ENCODE measurements at places on chromosomes 6 and 20. TPM values are rescaled to one million over a fixed set of nuclear protein-coding genes. Genes with fewer than 3 reads are reported as not detected.
A peak's percentile ranks its signal among the peaks of the same experiment; 100 is the strongest.

DNA sequence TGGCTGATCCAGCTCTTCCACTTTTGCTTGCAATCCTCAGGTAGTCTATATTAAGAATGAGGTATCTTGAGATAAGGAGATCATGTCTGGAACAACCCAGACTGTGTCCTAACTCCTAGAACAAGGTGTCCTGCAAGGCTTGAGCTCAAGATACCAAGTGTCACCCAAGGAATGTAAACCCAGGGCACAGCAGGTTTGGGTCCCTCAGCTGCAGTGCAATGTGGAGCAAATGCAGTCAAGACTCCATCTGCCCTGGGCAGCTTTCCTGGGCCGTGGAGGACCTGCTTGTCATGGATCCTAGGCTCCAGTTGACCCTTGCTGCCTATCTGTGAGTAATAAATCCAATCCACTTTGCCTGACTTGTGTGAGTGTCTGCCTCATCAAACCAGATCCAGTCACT, 166.1 kb downstream of the OTOR start:
- no peak for DNase-seq
- H3K4me1 ChIP-seq, result no peaks in the 10 kb centered on the region
- no peaks in the 10 kb centered on the region for H3K27me3 ChIP-seq

Gene NT5E
- total RNA-seq, result 11.8 TPM

- no peaks in the 10 kb centered on the region for H3K27me3 ChIP-seq
- no peak overlapping the region for H3K27ac ChIP-seq
- H3K4me1 ChIP-seq, result peaks cover 7% of the 10 kb centered on the region
These were observed 32.2 kb upstream of the TULP1 start for GRCh38 chr6:35544769-35545361.

- H3K27me3 ChIP-seq, result no peaks in the 10 kb centered on the region
- no peak overlapping the region for H3K27ac ChIP-seq
- H3K4me3 ChIP-seq, result no peak overlapping the region
- no peaks in the 10 kb centered on the region for H3K36me3 ChIP-seq
- no peaks in the 10 kb centered on the region for H3K4me1 ChIP-seq
These were observed 353.1 kb downstream of the LAMA2 start for GRCh38 chr6:129236001-129236517.

Gene GABRR1
- not detected for total RNA-seq

- no peaks in the 10 kb centered on the region for H3K27me3 ChIP-seq
- no peak overlapping the region for H3K4me3 ChIP-seq
- DNase-seq, result no peak
- H3K4me1 ChIP-seq, result peaks cover 55% of the 10 kb centered on the region
These were observed 27.7 kb downstream of the CDS2 start for GRCh38 chr20:5154543-5154925.

Gene SLC52A3
- 3.2 TPM for total RNA-seq

DNA sequence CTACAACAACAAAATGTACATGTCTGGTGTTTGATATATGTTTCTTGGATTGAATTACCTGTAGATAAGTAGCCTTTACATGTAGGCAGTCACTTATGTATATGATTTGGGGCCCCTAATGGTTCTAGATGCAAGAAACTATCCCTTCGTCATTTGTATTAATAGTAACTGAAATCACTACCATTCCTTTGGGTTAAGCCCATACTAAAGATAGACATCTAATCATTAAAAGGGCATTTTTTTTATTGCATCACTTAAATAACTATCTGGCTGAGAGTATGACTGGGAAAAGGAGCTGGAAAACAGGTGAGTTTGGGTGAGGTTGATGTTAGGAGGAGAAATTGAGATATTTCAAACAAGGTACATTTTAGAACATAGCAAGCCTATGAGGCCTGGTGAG, 213.5 kb upstream of the PLN start:
- no peaks in the 10 kb centered on the region for H3K27me3 ChIP-seq
- H3K4me3 ChIP-seq, result no peak overlapping the region
- DNase-seq, result no peak
- no peaks in the 10 kb centered on the region for H3K4me1 ChIP-seq

Gene CRISP2
- total RNA-seq, result not detected

GRCh38 chr6:2976571-2977085, 5.3 kb upstream of the SERPINB6 start:
- no peaks in the 10 kb centered on the region for H3K36me3 ChIP-seq
- no peaks in the 10 kb centered on the region for H3K27me3 ChIP-seq
- H3K4me3 ChIP-seq, result no peak overlapping the region
- no peak for DNase-seq
- H3K4me1 ChIP-seq, result peaks cover 31% of the 10 kb centered on the region

- no peaks in the 10 kb centered on the region for H3K27me3 ChIP-seq
- H3K27ac ChIP-seq, result no peak overlapping the region
- no peak overlapping the region for H3K4me3 ChIP-seq
- H3K36me3 ChIP-seq, result no peaks in the 10 kb centered on the region
- no peak for DNase-seq
- no peaks in the 10 kb centered on the region for H3K4me1 ChIP-seq
These were observed 51.7 kb downstream of the CNKSR3 start for GRCh38 chr6:154458565-154459470.

Gene CNR1
- 19.0 TPM for total RNA-seq

DNA sequence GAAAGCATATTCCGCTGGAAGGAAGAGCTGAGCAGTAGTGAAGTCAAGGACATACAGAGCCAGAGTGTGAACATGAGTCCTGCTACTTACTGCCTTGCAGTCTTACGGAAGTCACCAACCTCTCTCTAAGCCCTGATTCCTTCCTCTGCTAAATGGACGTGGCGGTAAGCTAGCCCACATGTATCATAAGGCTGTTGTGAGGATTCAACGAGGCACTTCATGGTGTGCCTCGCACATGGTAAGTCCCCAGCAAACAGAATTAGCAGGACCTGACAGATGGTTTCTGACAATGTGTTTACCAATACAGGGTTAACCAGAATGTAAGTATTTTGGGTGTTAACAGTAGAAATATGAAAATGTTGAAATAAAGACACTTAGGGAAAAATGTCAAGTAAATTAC, 93.2 kb downstream of the IRF4 start:
- peaks cover 2% of the 10 kb centered on the region for H3K36me3 ChIP-seq
- H3K4me1 ChIP-seq, result no peaks in the 10 kb centered on the region
- no peak overlapping the region for H3K27ac ChIP-seq
- DNase-seq, result no peak

Gene LY86
- total RNA-seq, result 3.3 TPM

Gene WFDC12
- total RNA-seq, result 5.0 TPM

Gene TTBK1
- total RNA-seq, result not detected

Gene PNPLA1
- total RNA-seq, result 0.30 TPM

DNA sequence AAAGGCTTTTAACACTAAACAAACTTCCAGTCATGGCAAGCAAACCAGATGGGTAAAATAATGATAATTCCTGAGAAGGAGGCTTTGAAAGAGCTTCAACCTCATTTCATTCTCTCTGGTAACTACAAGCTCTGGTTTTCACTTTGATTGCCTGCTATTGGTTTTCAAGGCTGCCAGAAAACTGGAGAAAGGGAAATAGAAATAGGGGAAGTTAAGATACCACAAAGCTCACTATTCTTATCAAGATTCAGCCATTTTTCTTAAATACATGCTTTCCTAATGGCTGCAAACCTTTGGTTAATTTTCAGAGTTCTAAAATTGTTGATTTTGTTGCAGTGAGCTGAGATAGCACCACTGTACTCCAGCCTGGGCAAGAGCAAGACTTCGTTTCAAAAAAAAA, 42.5 kb upstream of the NELFCD start:
- H3K4me3 ChIP-seq, result no peak overlapping the region
- no peak overlapping the region for H3K27ac ChIP-seq
- no peak for DNase-seq
- H3K27me3 ChIP-seq, result no peaks in the 10 kb centered on the region

DNA sequence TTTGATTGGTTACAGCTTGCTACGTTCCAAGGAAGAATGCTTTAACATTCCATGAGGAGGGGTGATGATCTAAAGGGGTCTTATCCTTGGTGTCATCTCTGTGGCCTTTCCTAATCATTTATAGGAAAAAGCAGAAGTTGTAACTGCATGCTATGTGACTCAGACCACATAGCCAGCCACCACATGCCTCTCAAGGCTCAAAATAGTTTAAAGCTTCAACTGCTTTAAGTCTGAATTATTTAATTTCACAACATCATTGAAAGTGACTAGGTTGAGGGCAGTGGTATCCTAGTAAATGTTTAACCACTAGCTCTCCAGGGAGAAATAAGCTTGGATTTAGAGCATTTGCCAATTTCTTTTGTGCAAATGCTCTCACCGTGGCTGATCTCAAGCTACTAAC, 29.7 kb downstream of the MC3R start:
- H3K4me3 ChIP-seq, result no peak overlapping the region
- DNase-seq, result no peak
- no peak overlapping the region for H3K27ac ChIP-seq

Gene PTGIS
- total RNA-seq, result 17.9 TPM

- no peaks in the 10 kb centered on the region for H3K36me3 ChIP-seq
- no peaks in the 10 kb centered on the region for H3K27me3 ChIP-seq
- no peak overlapping the region for H3K4me3 ChIP-seq
These were observed 92.1 kb downstream of the POPDC3 start for GRCh38 chr6:105087571-105088211.

- H3K27ac ChIP-seq, result no peak overlapping the region
- H3K4me3 ChIP-seq, result no peak overlapping the region
These were observed 466.9 kb upstream of the NRSN1 start for GRCh38 chr6:23659125-23659524.

DNA sequence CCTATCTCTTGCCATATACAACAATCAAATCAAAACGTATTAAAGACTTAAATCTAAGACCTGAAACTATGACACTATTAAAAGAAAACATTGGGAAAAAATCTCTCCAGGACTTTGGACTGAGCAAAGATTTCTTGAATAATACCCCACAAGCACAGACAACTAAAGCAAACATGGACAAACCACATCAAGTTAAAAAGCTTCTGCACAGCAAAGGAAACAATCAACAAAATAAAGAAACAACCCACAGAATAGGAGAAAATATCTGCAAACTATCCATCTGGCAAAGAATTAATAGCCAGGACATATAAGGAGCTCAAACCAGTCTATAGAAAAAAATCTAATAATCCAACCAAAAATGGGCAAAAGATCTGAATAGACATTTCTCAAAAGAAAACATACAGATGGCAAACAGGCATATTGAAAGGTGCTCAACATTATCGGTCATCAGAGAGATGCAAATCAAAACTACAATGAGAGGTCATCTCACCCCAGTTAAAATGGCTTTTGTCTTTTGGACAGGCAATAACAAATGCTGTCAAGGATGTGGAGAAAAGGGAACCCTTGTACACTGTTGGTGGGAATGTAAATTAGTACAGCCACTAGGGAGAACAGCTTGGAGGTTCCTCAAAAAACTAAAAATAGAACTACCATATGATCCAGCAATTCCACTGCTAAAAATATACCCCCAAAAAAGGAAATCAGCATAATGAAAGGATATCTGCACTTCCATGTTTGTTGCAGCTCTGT, 76.2 kb downstream of the SNX5 start:
- H3K27me3 ChIP-seq, result no peaks in the 10 kb centered on the region
- H3K27ac ChIP-seq, result no peak overlapping the region
- DNase-seq, result no peak
- H3K4me1 ChIP-seq, result peaks cover 23% of the 10 kb centered on the region
- no peak overlapping the region for H3K4me3 ChIP-seq

GRCh38 chr20:57577679-57578475, 17.0 kb downstream of the PCK1 start:
- H3K36me3 ChIP-seq, result no peaks in the 10 kb centered on the region
- no peak for DNase-seq
- no peaks in the 10 kb centered on the region for H3K27me3 ChIP-seq
- no peak overlapping the region for H3K27ac ChIP-seq

- DNase-seq, result no peak
- H3K4me3 ChIP-seq, result no peak overlapping the region
- H3K36me3 ChIP-seq, result peaks cover 20% of the 10 kb centered on the region
- peaks cover 28% of the 10 kb centered on the region for H3K4me1 ChIP-seq
- peak overlapping the region; percentile 65 for H3K27ac ChIP-seq
- no peaks in the 10 kb centered on the region for H3K27me3 ChIP-seq
These were observed 13.7 kb downstream of the SOD2 start for GRCh38 chr6:159679091-159680077.

Gene TREM1
- 56.1 TPM for total RNA-seq

DNA sequence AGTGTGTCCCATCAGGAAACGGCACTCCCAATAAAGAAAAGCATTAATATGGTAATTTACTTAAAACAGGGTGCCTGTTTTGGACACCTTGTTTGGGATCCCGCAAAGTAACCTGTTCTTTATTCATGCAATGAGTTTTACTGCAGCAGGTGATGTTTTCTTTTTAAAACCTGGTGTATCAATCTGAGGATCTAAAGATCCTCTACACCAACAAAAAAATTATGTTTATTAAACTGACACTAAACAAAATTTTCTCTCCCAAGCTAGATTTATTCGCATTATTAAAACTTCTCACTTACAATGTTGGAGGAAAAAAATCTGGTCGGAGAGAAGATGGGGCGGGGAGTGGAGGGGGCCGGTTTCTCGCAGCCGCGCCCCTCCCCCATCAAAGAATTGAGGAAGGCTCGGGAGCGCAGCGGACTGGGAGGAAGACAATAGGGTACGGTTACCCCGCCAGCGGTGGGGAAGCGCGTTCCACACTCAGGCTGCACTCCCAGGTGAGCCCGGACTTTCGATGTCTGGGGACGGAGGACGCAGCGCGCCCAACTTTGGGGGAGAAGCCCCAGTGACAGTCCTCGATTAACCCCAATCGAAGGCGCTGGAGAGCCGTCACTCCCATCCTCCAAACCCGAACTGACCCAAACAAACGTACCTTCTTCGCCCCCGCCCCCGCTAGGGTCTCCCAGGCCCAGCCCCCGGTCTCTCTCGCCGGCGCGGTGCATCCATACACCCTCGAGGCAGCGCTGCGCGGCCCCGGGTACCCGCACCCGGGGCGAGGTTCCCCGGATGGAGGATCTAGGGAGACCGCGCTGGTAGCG, 1.3 kb downstream of the CD24 start:
- DNase-seq, result peak; percentile 82
- H3K27me3 ChIP-seq, result peaks cover 26% of the 10 kb centered on the region

GRCh38 chr6:22726966-22727365, 157.6 kb downstream of the HDGFL1 start:
- no peak for DNase-seq
- H3K27ac ChIP-seq, result no peak overlapping the region
- H3K36me3 ChIP-seq, result no peaks in the 10 kb centered on the region

Gene HACE1
- 14.5 TPM for total RNA-seq

DNA sequence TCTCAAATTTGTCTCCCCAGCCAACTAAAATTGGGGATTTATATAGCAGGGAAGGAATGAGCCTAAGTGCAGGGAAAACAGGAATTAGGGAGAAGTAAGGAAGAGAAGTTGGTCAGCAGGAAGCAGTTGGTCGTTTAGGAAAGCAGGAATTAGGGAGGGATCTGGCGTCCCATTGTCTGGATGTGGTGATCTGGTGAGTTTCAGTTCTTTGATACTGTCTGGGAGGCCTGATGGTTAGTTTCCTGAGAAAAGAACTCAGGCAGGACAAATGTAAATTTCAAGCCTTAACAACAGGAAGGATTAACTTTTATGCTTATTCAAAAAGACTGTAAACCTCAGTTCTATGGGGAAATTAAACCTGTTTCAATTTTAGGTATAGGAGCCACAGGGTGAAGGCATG, 116.2 kb upstream of the PRL start:
- no peak for DNase-seq
- no peaks in the 10 kb centered on the region for H3K4me1 ChIP-seq
- no peaks in the 10 kb centered on the region for H3K36me3 ChIP-seq
- no peak overlapping the region for H3K4me3 ChIP-seq
- H3K27me3 ChIP-seq, result no peaks in the 10 kb centered on the region

- H3K36me3 ChIP-seq, result no peaks in the 10 kb centered on the region
- peak overlapping the region; percentile 99 for H3K27ac ChIP-seq
- peak overlapping the region; percentile 77 for H3K4me3 ChIP-seq
- no peak for DNase-seq
These were observed 5.7 kb downstream of the BCL2L1 start for GRCh38 chr20:31716818-31717477.

Gene PRDM13
- total RNA-seq, result not detected

GRCh38 chr20:17648791-17649730, 33.0 kb downstream of the RRBP1 start:
- peak overlapping the region; percentile 43 for H3K27ac ChIP-seq
- H3K36me3 ChIP-seq, result peaks cover 14% of the 10 kb centered on the region
- peaks cover 77% of the 10 kb centered on the region for H3K4me1 ChIP-seq
- no peak for DNase-seq
- H3K27me3 ChIP-seq, result no peaks in the 10 kb centered on the region

Data from upper lobe of left lung (tissue), 6 donors.